T1000 (cell line): ENCODE measurements at places on chromosomes 16 and 17.

GRCh38 chr16:72827866-72828265, 220.1 kb downstream of the ZFHX3 start:
- DNase-seq, result no peak

DNA sequence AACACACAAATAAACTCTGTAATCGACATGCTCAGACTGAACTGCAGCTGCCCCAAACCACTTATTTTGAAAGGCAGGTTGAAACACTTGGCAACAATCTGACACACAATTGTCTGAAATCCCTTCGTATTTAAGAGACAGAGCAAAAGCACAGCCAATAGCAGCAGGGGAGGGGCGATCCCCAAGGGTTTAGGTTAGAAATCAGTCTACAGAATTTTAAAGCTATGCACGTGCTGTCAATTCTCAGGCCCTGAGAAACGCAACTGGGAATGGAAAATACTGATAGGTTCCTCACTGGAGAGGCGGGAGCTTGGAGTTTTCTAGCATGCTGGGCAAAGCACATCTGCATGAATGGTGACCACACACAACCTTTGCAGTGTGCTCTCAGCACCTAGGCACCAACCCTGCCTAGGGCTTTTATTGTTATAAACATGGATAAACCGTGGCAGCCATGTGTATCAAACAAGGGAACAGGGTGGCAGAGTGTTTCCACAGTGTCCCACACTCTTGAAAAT, 168.0 kb downstream of the AATF start:
- no peak for DNase-seq

DNA sequence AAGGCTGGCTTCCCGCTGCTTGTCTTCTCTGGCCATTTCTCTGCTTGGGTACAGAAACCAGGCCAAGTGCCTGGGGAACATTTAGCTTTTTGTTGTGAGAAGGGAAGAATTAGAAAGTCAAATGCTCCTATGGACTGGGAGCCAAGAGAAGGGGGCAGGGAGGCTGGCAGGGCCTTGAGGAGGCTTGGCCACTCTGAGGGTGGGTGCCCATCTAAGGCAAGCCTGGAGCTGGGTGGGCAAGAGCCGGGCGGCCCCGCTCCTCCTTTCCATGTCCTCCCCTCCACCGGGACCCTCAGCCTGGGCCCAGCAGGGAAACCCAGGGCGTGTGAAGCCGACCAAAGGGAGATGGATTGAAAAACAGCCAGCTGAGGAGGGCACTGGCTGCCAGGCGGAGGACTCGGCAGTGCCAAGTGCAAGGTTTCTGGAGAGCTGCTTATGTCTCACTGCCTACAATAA, 69.4 kb downstream of the NTN1 start:
- DNase-seq, result no peak

DNA sequence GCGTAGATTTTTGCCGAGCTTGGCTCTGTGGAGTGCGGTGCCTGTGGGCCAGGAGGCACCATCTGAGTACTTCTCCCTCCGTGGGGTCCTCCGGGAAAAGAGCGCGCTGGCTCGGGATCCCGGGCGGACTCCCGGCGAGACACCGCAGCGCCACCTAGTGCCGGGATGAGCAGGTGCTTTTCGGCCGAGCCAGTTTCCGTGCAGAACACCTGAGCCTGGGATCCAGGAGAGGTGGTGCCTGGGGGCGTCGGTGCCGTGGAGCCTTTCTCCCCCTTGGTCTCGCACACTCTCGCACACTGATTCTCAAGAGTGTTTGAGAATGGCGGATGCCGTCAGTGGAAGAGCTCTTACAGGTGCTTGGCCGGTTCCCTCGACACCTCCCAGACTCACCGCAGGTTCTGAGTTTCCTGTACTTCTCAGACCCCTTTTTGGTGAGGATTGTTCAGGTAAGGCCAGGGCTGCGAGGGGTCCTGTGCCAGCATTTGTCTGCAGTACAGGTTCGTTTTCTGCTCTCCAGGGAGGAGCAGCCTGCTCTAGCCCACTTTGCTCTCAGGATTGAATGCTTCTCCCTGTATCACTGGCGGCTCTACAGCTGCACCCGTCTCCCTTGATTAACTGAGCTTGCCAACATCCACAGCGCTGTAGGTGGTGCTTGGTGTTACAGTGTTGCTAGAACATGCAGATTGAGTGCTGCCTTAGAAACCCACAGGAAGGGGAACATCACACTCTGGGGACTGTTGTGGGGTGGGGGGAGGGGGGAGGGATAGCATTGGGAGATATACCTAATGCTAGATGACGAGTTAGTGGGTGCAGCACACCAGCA, 23.3 kb downstream of the TBCD start:
- DNase-seq, result no peak

GRCh38 chr17:4632581-4632920, 8.9 kb downstream of the ALOX15 start:
- no peak for DNase-seq

DNA sequence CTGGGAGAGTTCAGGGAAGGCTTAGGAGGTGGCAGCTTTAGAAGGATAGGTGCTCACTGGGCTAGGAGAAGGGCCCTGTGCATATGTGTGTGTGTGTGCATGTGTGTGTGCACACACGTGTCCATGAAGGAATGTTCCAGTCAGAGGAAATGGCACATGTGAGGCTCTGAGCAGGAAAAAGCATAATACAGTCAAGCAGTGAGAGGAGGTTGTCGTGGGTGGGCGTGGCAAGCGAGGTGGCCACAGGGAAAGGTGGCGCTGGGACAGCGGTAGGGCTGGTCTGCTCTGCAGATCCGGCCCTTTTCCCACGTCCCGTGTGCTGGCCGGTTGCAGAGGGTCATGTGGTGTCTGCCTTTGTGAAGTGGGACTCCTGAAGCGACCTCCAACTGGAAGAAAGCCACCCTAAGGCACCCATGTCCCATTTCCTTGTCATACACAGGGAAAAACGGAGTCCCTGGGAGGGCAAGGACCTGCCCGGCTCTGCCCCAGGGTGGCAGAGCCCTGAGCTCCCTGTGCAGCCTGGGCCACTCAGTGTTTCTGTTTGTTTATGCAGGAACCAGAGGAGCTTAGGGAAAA, 40.1 kb downstream of the NT5M start:
- DNase-seq, result no peak

DNA sequence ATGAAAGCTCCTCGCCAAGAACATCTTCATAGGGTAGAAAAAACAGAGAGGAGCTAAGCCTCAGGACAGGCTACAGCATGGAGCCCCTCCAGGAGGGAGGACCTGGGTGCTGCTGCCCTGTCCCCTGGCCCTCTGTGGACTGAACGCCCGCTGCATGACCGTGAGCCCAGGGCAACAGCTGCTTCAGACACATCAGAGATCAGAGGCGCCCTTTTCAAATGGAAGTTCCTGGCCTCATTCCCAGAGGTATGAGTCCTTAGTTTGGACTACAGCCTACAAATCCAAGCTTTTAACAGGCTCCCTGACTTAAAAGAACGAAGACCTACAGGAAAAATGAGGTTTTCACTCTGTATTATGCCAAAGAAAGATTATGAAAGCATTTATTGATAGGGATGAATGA, 48.5 kb downstream of the ZNF18 start:
- no peak for DNase-seq

DNA sequence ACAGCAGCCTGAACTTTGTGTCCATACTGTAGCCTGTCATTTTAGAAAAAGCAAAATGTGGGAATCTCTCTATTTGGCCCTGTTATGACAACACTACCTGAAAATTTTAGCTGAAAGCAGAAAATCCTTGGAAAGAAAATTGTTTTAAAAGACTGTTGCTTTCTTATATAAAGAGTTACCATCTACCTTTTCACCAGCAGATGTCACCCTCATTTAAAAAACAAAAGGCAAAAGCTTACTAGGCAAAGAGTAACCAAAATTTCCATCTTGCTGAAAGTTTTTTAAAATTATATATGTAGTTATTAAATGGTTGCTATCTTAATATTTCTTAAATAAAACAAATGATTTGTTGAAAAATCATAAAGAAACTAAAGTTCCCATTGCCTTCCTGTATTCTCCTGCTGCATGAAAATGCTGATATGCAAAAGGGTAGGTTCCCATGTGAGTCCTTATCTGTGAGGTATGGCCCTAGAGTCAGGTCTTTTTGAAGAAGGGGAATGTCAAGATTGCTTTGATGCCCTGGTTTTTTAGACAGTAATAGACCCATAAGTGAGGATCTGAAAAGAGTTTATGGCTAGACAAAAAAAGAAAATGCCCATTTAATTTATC, 61.0 kb downstream of the TNRC6C start:
- DNase-seq, result no peak

DNA sequence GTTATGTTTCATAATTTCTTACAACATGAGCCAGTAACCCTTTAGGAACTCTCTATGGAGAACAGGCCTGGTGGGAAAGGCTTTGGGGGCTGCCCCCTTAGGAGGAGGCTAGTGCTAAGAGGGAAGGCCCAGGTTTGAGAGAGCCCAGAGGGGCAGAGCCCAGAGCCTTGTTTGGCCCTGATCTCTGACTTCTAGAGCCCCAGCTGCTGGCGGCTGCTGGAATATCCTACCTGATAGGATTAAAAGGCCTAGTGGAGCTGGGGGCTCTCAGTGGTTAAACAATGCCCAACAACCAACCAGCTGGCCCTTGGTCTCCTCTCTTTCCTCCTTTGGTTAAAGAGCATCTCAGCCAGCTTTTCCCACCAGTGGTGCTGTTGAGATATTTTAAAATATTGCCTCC, 54.1 kb downstream of the IGF2BP1 start:
- no peak for DNase-seq

DNA sequence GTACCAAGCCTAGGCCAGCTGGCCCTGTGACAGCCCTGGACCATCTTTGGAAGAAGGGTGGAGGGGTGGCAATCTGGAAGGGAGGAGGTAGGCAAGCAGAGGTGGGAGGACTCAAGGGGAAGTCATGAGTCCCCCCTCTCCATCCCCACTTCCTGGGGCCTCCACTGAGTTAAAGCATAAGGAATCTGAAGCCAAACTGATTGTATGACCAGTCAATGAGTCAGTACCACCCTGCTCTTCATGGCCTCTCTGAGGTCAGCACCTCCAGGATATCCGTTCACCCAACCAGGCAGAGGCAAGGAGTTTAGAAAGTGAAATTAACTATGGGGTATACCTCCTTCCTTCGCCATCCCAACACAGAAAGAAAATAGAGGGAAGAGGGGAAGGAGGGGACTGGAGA, 272.7 kb downstream of the SOX9 start:
- DNase-seq, result peak; percentile 54

DNA sequence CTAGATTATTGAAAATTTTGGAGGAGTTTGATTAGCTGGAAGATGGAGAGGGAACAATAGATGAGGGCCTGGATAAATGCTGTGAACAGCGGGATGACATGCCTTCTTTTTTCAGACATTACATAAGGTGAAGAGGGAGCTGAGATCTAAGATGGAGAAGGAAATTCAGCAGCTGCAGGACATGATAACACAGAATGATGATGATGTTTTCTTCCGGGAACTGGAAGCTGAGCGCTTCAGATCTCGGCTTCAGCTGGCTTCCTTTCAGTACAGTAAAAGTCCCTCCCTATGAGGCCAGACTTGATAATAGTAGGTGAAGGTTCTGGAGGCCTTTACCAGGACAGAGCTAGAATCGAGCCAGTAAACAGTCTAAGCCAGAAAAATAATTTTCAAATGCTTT, 30.7 kb downstream of the CEP95 start:
- DNase-seq, result no peak

GRCh38 chr16:88591577-88592021, 21.4 kb downstream of the ZC3H18 start:
- no peak for DNase-seq

GRCh38 chr17:28703552-28704218, 8.0 kb downstream of the PROCA1 start:
- DNase-seq, result no peak

DNA sequence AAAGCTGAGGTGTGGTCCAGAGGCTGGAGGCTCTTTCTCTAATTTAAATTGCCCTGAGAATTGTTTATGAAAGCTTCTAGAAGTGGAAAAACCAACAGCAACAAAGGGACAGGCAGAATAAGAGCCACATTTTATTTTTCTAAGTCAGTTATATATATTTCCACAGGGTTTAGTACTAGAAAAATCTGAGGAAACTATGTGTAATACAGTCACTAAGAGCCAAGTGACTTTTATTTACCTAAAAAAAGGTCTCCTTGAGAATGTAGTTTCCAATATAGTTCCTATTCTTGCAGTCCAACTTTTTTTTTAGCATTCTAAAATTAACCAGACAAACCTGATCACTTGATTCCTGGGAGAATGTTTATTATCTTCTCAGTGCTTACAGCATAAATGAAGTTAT, 296.6 kb upstream of the MYOCD start:
- DNase-seq, result no peak

DNA sequence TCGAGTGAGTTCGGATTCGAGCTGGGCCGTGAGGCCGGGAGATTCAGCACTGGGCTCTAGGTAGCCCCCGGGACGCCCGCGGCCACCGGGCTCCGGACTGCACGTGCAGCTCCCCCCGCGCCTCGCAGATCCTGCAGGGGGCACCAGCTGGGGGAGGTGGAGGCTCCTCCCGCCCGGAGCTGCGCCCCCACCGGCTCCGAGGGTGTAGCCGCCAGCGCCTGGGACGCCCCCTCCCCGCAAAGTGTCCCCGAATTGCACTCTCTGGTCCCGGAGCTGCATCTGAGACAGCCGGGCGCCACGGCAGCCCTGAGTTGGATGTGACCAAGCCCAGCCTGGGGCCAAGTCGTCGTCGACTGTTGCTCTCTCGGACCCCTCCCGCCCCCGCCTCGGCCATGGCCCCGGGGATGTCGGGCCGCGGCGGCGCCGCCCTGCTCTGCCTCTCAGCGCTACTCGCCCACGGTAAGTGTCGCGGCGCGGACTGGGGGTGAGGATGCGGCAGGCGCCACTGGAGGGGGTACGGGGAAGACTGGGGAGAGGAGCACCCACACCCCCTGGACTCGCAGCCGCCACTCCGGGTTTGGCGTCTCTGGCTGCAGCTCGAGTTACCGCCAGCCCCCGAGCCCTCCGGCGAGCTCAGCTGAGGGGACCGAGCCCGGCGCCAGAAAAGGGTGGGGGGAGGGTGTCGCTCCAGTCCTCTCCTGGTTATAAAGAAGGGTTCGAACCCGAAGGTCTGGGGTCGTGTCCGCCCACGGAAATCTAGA, 1.5 kb downstream of the TMEM132E start:
- DNase-seq, result no peak

GRCh38 chr17:66689221-66689620, 145.7 kb upstream of the CACNG5 start:
- no peak for DNase-seq

GRCh38 chr17:17621254-17621653, 29.7 kb upstream of the PEMT start:
- no peak for DNase-seq

DNA sequence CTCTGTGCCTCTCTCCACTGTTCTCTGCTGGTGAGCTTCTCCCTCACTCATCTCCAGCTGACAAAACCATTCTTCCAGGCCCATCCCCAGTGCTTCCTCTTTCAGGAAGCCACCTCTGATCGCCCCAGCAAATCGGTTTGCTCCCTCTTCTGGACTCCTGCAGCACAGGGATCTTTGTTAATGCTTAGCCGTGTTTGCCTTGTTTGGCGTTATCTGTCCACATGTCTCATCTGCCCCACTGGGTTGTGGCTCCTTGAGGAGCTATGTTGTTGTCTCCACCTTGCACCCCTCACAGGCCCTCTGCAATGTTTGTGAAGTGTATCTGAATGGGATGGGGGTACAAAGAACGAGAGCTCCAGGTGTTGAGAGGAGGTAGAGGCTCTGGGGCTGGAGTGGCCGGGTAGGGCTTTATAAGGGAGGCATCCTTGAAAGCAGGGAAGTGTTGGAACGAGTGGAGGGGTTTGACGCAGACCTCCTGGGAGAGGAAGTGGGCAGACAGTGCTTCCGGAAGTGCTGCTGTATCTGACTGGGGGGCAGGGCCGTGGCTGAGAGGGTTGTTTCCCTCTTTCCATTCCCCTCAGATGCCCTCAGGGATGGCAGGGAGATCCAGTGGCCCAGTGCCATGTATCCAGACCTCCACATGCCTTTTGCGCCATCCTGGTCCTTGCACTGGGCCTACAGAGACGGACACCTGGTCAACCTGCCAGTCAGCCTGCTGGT, 27.8 kb downstream of the CASKIN2 start:
- no peak for DNase-seq
